NAMALWA (cell line): ENCODE measurements at places on chromosomes 16 and 17.
A peak's percentile ranks its signal among the peaks of the same experiment; 100 is the strongest.

- DNase-seq: peak; percentile 88
Measured at GRCh38 chr16:30063893-30064728, 1.4 kb upstream of the ALDOA start.

- no peak for DNase-seq
Measured at GRCh38 chr17:14307560-14308024, 6.7 kb downstream of the HS3ST3B1 start.

GRCh38 chr16:83925095-83925905, 26.4 kb downstream of the MLYCD start:
- DNase-seq: no peak

GRCh38 chr16:31108035-31108793, at the start of gene BCKDK:
Gene BCKDK (plus strand): TSS chr16:31108386. CDS start chr16:31109224, 838 bp downstream.
- DNase-seq: peak; percentile 80

- DNase-seq: no peak
Measured at GRCh38 chr17:33127706-33128105, 136.1 kb downstream of the SPACA3 start.

- DNase-seq: no peak
Measured at GRCh38 chr16:88549671-88550245, 20.4 kb upstream of the ZC3H18 start.

DNA sequence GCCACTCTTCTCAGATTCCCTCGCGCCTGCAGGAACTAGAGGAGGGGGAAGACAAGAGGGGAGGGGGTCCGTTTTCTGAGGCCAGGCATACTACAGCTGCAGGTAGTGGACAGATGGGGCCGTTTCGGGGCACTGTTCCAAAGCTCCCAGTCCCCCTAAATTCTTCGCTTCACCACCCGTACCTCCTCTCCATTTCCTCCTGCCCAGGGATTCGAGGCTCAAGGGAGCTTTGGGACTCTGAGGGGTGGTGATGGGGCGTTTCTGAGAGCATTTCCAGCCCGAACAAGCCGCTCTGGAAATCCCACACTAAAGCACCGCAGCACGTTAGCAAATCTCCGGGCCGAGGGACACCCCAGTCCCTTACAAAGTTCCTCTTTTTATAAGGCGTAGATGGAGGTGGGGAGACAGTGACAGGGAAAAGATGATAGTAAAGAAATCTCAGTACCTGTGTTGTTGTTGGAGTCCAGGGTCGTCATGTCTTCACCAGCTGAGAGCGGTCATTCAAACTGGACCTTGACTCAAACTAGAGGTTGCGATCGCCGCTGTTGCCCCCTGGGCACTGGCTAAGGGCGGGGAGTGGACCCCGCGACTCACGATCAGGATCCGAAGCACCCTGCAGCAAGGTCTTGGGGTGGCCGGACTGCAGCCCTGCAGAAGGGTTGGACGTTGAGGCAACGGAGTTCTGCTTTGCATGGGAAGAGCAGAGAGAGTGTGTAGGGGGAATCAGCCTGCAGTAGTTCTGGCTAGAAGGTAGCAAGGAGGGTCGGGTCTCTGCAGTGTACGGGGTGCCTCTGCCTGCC, 570 bp downstream of the NR1D1 start:
- DNase-seq: peak; percentile 59

GRCh38 chr17:8117980-8118768, at the start of gene ALOXE3:
Gene ALOXE3 (minus strand): TSS chr17:8118514. CDS start chr17:8117990, 524 bp downstream.
- no peak for DNase-seq

DNA sequence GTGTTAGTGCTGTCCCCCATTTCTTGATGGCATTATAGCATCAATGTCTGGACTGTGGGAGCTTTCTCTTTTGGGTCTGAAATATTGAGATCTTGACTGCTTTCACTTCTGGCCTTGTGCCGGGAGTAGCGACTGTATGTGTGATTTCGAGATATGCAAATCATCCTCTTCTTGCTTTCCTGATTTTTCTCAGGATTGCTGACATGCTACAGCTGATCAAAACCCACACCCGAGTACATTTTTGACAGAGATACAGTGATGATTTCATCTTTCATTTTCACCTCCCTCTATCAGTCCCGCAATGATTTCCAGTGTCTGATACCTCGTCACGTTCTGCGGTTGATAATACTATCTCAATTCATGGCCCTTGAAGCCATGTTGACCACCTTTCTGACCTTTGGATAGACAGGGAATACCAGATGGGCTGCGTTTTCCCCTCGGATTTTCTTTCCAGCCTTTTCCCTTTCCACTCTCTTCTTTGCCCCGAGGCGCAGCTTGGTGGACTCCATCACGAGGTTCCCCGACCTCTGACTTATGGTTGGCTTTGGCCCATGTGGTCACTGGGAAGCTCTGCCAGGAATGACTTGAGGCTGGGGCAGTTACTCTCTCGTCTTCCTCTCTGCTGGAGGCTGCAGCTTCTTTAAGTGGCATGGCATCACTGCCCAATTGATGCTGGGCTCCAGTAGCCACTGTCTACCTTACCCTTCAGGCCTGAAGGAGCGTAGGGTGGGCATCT, 184.4 kb downstream of the SNX29 start:
- DNase-seq: no peak

DNA sequence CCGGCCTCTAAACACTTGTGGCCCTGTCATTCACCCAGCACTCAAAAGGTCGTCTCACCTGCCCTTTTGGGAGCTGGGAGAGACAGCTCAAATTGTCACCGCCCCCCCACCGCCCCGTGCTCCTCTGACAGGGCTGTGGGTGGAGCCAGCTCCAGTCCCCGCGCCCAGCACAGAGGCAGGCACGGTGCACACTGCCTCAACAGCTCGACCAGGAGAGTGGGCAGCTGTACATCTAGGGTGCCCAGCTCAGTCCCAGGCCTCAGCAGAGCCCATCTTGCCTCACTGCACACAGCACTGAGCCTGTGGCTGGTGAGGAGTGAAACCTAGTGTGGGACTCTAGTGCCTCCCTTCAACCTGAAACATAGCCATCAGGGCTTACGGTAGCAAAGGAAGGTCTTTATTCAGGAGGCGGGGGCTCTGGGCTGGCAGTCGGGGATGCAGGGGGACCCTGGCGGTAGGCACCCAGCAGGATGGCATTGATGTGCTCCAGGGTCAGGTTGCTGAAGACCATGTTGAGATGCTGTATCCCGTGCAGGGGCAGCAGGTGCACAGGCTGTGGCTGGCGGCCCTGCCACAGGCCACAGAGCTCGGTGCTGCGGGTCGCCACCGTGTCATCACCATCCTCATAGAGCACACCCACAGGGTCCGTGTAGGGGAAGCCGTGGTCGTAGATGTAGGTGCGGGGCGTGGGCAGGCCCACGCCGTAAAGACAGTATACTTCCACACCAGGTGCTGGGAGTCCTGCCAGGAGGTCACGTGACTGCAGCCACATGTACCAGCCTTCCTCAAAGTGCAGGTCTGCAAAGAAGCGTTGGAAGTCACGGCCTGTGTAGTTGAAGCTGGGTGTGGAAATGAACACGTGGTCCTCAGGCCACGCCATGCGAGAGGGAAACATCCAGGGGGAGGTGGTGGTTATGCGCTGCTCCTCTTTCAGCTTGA, 3.1 kb upstream of the PSMB10 start:
- no peak for DNase-seq

DNA sequence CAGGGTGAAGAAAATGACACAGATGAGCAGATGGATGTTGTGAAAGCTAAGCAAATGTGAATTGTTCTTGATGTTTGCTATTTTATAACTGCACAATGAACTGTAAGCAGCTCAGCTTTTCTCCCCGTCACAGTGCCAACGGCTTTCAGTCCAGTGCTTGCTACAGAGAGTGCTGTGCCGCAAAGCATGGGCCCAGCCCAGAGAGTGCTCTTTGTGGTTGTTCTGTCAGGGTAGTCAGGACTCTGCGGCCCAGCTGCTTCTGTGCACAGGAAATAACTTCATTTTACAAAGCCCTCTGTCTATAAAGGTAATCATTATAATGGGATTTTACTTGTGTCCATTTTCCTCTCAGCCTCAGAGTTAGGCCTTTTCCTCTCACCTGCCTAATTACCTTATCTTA, 39.1 kb downstream of the CDRT15 start:
- DNase-seq: no peak

DNA sequence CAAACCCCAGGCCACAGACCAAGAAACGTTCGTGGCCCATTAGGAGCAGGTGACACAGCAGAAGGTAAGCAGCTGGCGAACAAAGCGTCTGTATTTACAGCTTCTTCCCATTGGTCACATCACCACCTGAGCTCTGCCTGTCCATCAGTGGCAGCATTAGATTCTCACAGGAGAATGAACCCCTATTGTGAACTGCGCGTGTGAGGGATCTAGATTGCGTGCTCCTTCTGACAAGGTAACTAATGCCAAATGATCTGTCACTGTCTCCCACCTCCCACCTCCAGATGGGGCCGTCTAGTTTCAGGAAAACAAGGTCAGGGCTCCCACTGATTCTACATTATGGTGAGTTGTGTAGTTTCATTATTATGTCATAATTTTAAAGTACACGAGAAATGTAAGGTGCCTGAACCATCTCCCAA, 186.3 kb downstream of the CPPED1 start:
- no peak for DNase-seq

DNA sequence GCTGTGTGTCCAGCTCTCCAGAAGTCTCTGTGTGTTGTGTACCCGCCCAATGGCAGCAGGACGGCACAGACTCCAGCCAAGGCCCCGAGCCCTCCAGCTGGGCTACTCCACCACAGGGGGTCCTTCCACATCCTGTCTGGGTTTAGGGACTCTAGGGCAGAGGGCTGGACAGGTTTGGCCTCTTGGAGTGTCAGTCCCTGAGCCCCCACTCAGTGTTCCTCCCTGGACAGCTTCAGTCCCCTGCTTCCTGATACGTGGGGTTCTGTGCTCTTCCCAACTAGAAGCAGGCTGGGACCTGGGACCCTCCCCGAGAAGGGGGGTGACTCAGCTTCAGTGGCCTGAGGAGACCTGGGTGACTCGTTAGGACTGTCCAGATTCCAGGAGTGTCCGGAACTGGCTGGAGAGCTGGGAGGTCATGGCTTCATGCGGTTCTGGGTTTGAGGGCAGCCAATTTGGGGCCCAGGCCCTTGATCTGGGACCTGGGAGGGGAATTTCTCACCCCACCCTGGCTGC, 4.2 kb downstream of the CDK3 start:
- no peak for DNase-seq

- no peak for DNase-seq
Measured at GRCh38 chr16:1381612-1382406, 30.1 kb downstream of the GNPTG start.

GRCh38 chr16:2963723-2964474, at the start of gene KREMEN2:
Gene KREMEN2 (plus strand): TSS chr16:2964275. CDS start chr16:2964521, 246 bp downstream.
- peak; percentile 83 for DNase-seq

DNA sequence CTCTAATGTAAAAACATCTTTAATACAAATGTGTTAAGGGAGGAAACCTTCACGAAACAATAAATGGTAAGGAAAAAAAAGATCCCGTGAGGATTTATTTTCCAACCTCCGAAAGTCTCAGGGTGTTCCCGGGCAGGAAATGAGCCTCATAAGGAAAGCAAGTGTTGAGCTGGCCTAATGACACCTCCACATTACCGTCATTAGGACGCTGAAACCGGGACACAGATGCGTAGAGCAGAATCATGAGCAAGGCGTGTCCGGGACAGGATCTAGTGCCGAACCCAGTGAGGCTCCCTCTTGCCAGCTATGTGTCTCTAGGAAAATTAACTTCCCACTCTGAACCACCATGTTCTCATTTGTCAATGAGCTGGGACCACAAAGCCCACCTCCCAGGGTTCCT, 22.7 kb upstream of the CYTH1 start:
- no peak for DNase-seq

- DNase-seq: no peak
Measured at GRCh38 chr16:54690710-54691109, 240.0 kb upstream of the IRX5 start.

GRCh38 chr16:6032438-6032837, 934.8 kb upstream of the EEF2KMT start:
- DNase-seq: no peak

DNA sequence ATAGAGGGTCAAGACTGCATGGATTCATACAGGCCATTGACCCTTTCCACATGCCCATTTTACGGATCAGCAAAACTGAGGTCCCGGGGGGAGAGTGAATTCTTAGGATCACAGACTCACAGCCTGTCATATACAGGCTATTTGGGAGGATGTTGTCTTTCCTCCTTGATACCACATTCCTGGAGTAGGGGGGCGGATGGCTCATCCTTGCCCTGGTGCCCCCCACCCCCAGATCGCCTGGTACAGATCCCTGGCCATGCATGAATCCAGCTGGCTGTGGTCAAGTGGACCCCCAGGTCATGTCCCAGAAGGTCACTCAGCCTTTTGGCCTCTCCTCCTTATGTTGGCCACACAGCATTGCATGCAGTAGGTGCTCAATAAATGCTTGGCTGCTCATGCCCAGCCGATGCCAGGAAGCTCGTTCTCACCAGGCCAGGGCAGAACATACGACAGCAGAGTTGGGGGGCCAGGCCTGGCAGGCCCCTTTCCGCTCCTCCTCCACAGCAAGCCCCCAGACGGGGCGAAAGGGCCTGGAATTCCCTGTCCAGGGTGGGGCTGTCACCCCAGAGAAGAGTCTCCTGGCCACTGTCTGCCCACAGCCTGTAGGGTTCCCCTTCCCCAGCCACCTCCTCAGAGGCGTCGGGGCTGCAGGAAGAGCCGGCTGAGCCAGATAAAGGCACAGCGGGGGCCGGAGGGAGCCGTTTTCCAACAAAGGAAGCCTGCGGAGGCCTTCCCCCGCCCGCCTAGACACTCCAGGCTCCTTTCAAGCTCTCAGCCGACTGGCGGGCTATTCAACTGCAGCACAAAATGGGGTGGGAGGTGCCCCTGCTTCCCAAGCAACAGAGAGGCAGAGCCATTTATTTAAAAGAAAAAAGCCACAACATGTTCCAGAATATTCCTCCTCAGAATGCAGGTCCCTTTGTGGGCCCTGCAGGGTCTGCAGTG, 215.7 kb upstream of the CIBAR2 start:
- DNase-seq: no peak

DNA sequence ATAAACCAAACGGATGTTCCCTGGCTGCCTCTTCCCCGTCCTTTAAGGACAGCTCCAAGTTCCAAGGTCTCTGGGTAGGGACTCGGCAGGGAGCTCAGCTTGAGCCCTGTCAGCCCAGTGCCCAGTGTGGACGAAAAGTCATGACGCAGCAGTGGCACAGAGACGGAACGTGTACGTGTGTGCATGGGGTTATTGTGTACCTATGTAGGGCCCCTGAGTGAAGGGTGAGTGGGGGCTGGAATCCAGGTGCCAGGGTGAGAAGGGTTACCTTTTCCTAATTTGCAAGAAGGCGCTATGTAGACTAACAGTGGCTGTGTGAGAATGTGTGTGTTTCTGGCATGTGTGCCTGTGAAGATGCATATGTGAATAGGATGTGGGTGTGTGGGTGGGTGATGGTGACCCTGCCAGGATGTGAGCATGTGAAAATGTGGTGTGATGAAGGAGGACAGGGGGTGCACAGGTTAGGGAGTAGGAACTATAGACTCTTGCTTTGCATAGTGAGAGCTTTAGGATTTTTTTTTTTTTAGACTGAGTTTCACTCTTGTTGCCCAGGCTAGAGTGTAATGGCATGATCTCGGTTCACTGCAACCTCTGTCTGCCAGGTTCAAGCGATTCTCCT, 6.0 kb downstream of the SCN4A start:
- DNase-seq: no peak

GRCh38 chr17:40064971-40065768, 2.4 kb downstream of the THRA start:
- no peak for DNase-seq
